Activated CD4-positive, alpha-beta T cell treated with anti-CD3 and anti-CD28 coated beads, Interleukin-2, amount 10 ng/mL, durations not matched to agents 24 days and 14 days (primary cell): ENCODE measurements at places on chromosomes 2 and 18.

DNA sequence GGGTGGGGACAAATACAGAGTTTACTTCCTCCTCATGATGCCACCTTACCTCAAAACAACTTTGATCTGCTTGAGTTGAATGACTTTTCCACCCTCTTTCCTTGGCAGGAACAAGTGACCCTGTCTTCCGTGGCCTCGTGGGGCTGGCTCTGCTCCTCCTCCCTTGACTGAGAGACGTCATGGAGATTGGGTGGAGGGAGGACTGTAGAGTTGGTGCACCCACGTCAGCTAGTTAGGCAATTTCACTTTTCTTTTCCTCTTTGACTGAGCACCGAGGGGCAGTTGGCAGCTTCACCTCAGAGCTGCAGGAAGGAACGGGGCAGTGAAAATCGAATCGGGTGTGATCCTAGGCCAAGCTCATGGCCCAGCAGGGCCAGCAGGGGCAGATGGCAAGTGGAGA, at the start of gene SP140:
TSS of gene SP140 (plus strand) at position 251 of the 400 bp plus-strand sequence. CDS start at position 360, 109 bp downstream.
- no peaks in the 10 kb centered on the region for H3K27me3 ChIP-seq
- peak; percentile 95 for DNase-seq
- H3K4me3 ChIP-seq: peak within 1 kb of the TSS; percentile 85
- peaks cover 62% of the 10 kb centered on the region for H3K4me1 ChIP-seq
- peak within 1 kb of the TSS; percentile 98 for H3K27ac ChIP-seq

DNA sequence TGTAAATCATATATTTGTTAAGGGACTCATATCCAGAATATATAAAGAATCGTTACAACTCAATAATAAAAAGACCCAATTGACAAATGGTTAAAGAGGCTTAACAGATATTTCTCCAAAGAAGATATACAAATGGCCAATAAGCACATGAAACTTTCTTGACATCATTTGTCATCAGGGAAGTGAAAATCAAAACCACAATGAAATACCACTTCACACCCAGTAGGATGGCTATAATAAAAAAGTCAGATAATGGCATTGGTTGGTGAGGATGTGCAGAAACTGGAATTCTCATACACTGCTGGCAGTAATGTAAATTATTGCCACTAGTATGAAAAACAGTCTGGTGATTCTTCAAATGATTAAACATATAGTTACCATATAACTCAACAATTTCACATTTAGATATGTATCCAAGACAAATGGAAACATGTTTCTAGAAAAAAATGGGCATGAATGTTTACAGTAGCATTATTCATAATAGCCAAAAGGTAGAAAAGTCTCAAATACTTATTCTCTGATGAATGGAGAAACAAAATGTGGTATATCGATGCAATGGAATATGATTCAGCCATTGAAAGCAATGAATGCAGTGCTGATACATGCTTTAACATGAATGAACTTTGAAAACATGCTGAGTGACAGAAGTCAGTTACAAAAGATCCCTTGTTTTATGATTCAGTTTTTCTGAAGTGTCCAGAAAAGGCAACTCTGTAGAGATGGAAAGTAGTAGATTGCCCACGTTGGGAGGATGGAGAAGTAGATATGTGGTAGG, 304.6 kb upstream of the ZEB2 start:
- H3K4me1 ChIP-seq: no peaks in the 10 kb centered on the region
- H3K27me3 ChIP-seq: no peaks in the 10 kb centered on the region
- H3K27ac ChIP-seq: no peak overlapping the region
- no peak for DNase-seq
- no peak overlapping the region for H3K4me3 ChIP-seq
- no peaks in the 10 kb centered on the region for H3K36me3 ChIP-seq

DNA sequence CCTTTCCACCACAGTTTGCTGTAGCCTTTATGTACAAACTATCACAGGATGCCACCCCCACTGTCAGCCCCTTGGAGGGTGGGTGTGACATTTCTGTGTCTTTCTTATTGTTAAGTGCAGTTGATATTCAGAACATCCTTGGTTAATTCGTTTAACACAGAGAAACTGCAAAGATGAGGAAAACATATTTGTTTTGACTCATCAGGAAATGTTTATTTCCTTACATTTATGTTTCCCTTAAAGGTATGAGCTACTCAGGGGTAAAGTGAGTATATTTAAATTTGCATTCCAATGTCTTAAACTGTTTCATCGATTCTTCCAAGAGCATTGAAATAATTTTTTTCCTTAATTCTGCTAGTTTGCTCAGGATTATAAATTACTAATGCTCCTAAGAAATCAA, 243.4 kb downstream of the RDH14 start:
- no peak overlapping the region for H3K4me3 ChIP-seq
- no peak for DNase-seq
- no peaks in the 10 kb centered on the region for H3K4me1 ChIP-seq
- H3K27ac ChIP-seq: no peak overlapping the region

DNA sequence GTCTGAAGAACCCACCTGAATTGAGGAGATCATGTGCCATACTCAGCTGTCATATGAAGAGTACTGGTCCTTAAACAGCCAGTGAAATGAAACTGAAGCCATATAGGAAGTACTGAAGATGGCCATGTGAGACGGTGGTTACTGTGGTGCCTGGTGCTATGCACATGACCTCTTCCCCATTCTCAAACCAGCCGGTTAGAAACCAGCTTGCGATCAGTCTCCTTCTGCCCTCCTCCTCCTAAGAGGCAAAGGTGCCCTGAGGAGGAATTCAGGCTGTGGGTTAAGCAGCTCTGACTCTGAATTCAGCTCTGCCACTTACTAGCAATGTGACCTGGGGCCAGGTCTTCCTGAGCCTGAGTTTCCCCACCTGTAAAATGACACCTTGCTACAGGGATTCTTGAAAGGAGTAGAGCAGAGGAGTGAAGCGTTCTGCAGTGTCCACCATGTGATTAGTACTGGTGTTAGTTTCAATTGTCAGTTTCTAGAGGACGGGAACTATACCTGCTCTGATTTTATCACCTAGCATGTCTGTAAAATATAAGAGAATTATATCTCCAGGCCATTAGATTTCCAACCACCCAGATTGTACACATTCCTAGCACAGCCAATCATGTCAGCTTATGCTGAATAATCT, 5.1 kb downstream of the FECH start:
- peaks cover 23% of the 10 kb centered on the region for H3K4me1 ChIP-seq
- peaks cover 18% of the 10 kb centered on the region for H3K36me3 ChIP-seq
- DNase-seq: peak; percentile 60
- no peaks in the 10 kb centered on the region for H3K27me3 ChIP-seq
- H3K4me3 ChIP-seq: no peak overlapping the region

DNA sequence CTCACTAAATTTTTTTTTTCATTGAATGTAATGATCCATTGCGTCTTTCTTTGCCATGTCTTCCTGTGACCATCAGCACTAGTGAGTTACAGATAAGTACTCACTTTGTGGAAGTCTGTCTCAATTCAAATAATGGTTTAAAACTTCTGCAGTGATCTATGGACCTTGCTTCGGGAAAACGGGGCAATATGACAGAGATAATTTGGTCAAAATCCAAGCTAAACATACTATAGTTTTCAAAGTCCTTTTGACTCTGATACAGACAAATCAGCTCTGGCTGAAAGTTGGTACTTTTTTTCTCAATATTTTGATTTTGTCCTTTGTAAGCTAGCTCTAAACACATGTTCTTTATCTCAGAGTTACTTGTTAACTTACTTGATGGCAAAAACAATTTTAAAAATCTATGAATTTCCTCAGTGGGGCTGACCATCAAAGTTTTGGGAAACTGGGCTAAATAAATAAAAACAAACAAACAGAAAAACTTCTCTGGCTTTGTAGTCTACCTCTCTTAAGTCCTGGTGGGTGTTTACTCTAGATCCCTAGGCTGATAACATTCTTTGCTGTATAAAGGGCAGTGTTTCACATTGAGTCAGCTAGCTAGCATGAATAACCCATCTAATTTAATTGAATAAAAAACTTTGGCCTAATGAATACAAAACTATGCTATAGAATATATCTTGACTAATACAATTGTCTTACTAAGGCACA, 327.6 kb downstream of the RDH14 start:
- no peak overlapping the region for H3K27ac ChIP-seq
- no peak overlapping the region for H3K4me3 ChIP-seq
- H3K4me1 ChIP-seq: no peaks in the 10 kb centered on the region
- DNase-seq: no peak
- H3K36me3 ChIP-seq: no peaks in the 10 kb centered on the region

DNA sequence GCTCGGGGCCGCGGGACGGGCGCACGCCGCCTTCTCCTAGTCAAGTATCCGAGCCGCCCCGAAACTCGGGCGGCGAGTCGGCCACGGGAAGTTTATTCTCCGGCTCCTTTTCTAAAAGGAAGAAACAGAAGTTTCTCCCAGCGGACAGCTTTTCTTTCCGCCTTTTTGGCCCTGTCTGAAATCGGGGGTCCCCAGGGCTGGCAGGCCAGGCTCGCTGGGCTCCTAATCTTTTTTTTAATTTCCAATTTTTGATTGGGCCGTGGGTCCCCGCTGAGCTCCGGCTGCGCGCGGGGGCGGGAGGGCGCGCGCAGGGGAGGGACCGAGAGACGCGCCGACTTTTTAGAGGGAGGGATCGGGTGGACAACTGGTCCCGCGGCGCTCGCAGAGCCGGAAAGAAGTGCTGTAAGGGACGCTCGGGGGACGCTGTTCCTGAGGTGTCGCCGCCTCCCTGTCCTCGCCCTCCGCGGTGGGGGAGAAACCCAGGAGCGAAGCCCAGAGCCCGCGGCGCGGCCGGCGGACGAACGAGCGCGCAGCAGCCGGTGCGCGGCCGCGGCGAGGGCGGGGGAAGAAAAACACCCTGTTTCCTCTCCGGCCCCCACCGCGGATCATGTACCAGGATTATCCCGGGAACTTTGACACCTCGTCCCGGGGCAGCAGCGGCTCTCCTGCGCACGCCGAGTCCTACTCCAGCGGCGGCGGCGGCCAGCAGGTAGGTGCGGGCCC, 617 bp downstream of the FOSL2 start:
- H3K4me3 ChIP-seq: no peak overlapping the region
- peaks cover 22% of the 10 kb centered on the region for H3K36me3 ChIP-seq
- peaks cover 38% of the 10 kb centered on the region for H3K4me1 ChIP-seq
- H3K27ac ChIP-seq: peak overlapping the region; percentile 99
- DNase-seq: peak; percentile 90

DNA sequence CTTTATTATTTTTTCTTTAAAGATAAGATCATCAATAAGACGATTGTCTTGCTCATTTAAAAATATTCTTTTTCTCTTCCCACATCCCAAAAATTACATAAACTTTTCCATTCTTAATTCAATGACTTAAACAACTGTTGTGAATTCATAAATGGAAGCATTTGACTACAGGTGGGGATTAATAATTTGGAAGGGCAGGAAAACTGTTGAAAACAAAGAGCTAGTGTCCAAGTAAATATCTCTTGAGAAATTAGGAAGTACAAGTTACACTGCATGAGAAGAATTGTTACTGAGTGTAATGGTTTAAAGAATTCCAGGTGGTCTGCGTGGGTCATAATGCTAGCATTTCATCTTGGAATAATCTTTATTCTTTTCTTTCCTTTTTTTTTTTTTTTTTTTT, 634.8 kb upstream of the ZEB2 start:
- DNase-seq: no peak
- no peak overlapping the region for H3K27ac ChIP-seq
- no peaks in the 10 kb centered on the region for H3K4me1 ChIP-seq
- no peaks in the 10 kb centered on the region for H3K27me3 ChIP-seq
- no peaks in the 10 kb centered on the region for H3K36me3 ChIP-seq

- peaks cover 3% of the 10 kb centered on the region for H3K4me1 ChIP-seq
- no peak overlapping the region for H3K27ac ChIP-seq
- H3K36me3 ChIP-seq: no peaks in the 10 kb centered on the region
- no peak overlapping the region for H3K4me3 ChIP-seq
Observed at GRCh38 chr2:100964681-100965169, 37.4 kb upstream of the RPL31 start.

DNA sequence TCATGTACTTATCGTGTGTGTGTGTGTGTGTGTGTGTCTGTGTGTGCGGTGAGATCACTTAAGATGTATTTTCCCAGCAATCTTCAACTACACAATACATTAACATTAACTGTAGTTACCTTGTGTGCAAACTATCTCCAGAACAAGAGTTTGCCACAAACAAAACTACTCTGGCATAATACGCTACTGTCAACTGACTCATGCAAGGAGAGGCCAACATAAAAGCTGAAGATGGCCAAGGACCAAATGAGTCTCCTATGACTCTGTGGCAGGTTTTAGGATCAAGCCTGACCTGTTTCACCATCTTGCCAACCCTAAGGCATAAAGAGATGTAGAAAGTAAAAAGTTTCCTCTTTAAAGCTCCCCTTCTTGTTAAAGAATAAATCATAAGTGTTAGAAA, 20.1 kb downstream of the CYB5A start:
- peaks cover 3% of the 10 kb centered on the region for H3K4me1 ChIP-seq
- no peaks in the 10 kb centered on the region for H3K27me3 ChIP-seq
- no peaks in the 10 kb centered on the region for H3K36me3 ChIP-seq
- no peak overlapping the region for H3K27ac ChIP-seq
- DNase-seq: no peak

DNA sequence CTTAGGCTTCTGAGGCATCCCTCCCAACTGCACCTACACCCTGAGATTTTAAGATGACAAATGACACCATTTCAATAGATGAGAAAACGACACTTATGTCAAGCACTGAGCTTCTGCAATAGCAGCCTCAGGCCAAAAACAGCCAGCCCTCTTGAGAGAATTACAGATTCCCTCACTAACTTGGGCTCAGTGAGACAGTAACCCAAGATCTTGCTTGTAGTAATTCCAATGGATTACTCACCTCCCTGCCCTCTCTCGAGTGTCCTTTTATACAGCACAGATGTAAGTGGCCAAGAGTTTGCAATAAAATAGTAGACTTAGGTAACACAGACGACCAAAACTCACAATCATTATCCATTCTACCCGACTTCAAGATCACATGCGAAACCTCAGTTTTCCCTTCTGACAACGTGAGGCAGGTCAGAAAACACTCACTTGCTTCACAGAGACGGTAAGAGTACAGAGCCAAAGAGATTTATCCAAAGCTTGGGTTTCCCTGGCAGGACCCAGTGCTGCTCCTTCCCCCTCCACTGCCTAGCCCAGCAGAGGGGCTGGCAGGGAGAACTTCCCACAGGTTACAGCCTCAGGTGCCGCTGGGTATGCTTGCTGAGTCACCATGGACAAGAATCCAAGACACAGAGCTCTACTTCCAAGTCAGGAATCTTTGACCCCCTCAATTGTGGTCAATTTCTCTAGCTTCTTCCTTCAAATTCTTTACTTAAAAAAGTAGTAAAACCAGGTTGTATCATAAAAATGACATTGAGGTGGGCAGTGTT, 181.4 kb downstream of the MYO5B start:
- H3K27ac ChIP-seq: no peak overlapping the region
- peaks cover 1% of the 10 kb centered on the region for H3K4me1 ChIP-seq
- no peak overlapping the region for H3K4me3 ChIP-seq
- no peaks in the 10 kb centered on the region for H3K36me3 ChIP-seq

- H3K36me3 ChIP-seq: peaks cover 56% of the 10 kb centered on the region
- peaks cover 85% of the 10 kb centered on the region for H3K4me1 ChIP-seq
- peak; percentile 65 for DNase-seq
Observed at GRCh38 chr2:126661702-126662500, 5.9 kb downstream of the GYPC start.
